ENCODE measurements at places on chromosomes 11 and 22. TPM values are rescaled to one million over a fixed set of nuclear protein-coding genes. Genes with fewer than 3 reads are reported as not detected.

PKP3 gene
- 472 TPM for total RNA-seq

CDC42BPG gene
- 63.3 TPM for total RNA-seq

OR8G5 gene
- total RNA-seq = not detected

ZNF214 gene
- 0.53 TPM for total RNA-seq

OR11H1 gene
- total RNA-seq = not detected

ANO5 gene
- 0.81 TPM for total RNA-seq

HTR3B gene
- total RNA-seq = not detected

CLMP gene
- total RNA-seq = 21.7 TPM

FAM83F gene
- 54.5 TPM for total RNA-seq

AGBL2 gene
- total RNA-seq = not detected

CD3E gene
- total RNA-seq = 0.79 TPM

RASSF10 gene
- total RNA-seq = 7.7 TPM

CCDC188 gene
- total RNA-seq = not detected

CSF2RB gene
- total RNA-seq = 13.6 TPM

ART1 gene
- not detected for total RNA-seq

NPAS4 gene
- total RNA-seq = not detected

C1QTNF5 gene
- 5.7 TPM for total RNA-seq

MRE11 gene
- total RNA-seq = 16.4 TPM

KCNJ4 gene
- total RNA-seq = not detected

MIOX gene
- not detected for total RNA-seq

CCDC179 gene
- not detected for total RNA-seq

OR52N4 gene
- not detected for total RNA-seq

GAS2L1 gene
- total RNA-seq = 49.0 TPM

YPEL4 gene
- 3.6 TPM for total RNA-seq

CABP4 gene
- 0.38 TPM for total RNA-seq

MOGAT2 gene
- total RNA-seq = 3.5 TPM

SLN gene
- total RNA-seq = 5.5 TPM

SLC22A8 gene
- total RNA-seq = not detected

CCDC87 gene
- total RNA-seq = not detected

CATSPERZ gene
- not detected for total RNA-seq

C11orf68 gene
- total RNA-seq = 19.6 TPM

MRPL17 gene
- 35.2 TPM for total RNA-seq

LSP1 gene
- 119 TPM for total RNA-seq

CDC45 gene
- 3.3 TPM for total RNA-seq
